ENCODE measurements at places on chromosomes 12 and 14.

GRCh38 chr14:55715889-55716288 is 135.9 kb downstream of the KTN1 start:
- no peak for DNase-seq

- no peak for DNase-seq
Observed at GRCh38 chr12:124804011-124804621, 59.5 kb downstream of the SCARB1 start.

- DNase-seq: no peak
Observed at GRCh38 chr12:68305278-68305677, 26.9 kb downstream of the MDM1 start.

DNA sequence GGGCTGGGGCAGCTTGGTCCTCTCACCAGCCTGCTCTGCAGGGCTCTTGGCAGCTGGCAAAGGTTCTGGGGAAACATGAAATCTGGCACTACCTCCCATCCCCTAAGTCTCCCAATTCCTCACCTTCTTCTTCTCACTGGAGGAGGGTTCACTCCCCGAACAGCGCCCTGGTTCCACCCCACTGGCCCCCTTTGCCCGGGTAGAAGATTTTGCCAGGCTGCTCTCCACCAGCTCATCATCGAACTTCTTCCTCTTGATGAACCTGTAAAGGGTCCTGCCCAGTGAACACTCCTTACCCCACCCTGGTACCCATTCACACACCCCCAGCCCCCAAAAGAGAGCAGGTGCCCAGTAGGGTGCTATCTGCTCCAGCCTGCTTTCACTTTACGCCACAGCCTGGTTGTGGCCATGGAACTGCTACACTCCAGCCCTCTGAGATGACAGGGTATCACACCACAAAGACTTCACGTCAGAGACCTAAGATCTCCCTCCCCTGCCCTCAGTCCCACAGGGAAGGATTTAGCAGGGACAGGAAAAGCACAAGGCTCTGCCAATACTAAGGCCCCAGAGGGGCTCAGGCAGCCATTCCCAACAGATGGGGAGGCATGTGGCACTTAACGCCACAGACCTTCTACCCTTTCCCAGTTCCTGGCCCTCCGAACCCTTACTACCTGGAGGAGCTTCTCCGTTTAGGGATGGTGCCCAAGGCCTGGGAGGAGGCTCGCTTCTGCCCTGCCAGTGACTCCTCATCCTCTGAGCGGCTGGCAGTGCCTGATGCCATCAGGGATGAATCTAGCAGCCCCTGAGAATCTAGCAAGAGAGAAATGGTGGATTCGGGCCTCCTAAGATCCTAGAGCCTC is 2.3 kb downstream of the MCRS1 start:
- DNase-seq: no peak

DNA sequence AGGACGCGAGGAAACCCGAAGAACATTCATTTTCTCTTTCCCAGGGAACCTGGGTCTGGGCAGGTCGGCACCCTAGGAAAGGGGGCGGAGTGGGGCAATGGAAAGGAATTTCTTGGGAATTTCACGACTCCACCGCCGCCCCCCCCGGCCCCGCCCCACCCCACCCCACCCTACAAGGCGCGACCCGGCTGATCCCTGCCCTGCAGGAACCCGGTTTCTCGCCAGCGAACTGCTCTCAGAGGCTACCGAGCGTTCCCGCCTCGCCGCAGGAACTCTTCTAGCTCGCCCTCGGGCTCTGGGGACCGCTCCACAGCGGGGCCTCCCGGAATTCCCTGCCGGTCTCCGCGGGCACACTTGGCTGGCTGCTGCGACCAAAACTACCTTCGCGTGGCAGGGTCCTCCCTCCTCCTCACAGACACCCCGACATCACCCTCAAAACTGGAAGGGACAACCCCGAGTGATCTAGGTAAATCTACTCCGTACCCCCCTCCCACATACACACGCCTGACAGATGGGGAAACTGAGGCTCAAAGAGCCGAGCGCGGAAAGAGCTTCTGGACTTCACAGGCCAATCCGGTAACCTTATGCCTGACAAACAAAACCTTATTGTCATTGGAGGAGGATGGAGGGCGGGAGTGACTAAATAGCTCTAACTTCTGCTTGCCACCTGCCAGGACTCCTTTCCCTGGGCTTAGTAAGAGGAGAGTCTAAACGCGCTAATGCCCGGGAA is 785 bp upstream of the ACTN1 start:
- no peak for DNase-seq

Data from activated CD4-positive, alpha-beta T cell treated with anti-CD3 and anti-CD28 coated beads for 48 hours (primary cell).